ENCODE measurements at places on chromosomes 4 and X. TPM values are rescaled to one million over a fixed set of nuclear protein-coding genes. Genes with fewer than 3 reads are reported as not detected.

DNA sequence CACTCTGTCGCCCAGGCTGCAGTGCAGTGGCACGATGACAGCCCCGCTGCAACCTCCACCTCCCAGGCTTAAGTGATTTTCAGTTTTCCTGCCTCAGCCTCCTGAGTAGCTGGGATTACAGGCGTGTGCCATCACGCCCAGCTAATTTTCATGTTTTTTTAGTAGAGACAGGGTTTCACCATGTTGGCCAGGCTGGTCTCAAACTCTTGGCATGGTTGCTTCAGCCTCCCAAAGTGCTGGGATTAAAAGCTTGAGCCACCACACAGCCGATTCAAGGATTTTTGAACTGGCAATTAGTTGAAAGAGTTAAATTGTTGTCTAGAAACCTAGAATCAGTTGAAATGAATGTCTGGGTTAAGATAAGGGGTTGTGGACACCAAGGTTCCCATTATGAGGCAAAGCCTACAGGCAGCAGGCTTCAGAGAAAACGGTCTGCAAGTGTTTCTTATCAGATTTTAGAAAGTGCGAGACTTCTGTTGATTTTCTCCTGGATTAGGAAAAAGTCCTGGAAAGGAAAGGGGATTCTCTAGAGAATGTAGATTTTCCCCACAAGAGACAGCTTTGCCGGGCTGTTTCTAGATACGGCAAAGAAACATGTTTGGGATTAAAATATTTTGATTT is 8.3 kb upstream of the CCNI start:
- peaks cover 3% of the 10 kb centered on the region for H3K27me3 ChIP-seq
- no peak overlapping the region for H3K4me3 ChIP-seq
- DNase-seq, result no peak
- no peak overlapping the region for H3K27ac ChIP-seq
- no peaks in the 10 kb centered on the region for H3K36me3 ChIP-seq

- no peaks in the 10 kb centered on the region for H3K27me3 ChIP-seq
- H3K4me3 ChIP-seq, result no peak overlapping the region
- no peak overlapping the region for H3K27ac ChIP-seq
- H3K36me3 ChIP-seq, result no peaks in the 10 kb centered on the region
- H3K4me1 ChIP-seq, result no peaks in the 10 kb centered on the region
- DNase-seq, result no peak
Measured at GRCh38 chr4:88448889-88449288, 8.0 kb upstream of the HERC5 start.

- H3K36me3 ChIP-seq, result no peaks in the 10 kb centered on the region
- H3K4me1 ChIP-seq, result peaks cover 16% of the 10 kb centered on the region
- no peaks in the 10 kb centered on the region for H3K27me3 ChIP-seq
- no peak overlapping the region for H3K4me3 ChIP-seq
- DNase-seq, result no peak
- H3K27ac ChIP-seq, result no peak overlapping the region
Measured at GRCh38 chr4:10295301-10295700, 161.9 kb downstream of the ZNF518B start.

Gene TGIF2LX
- total RNA-seq, result not detected

Gene SMIM9
- total RNA-seq, result not detected

All from progenitor cell of endocrine pancreas (in vitro differentiated cells).